NCI-H1930 (cell line): ENCODE measurements at places on chromosomes 7 and 10.

GRCh38 chr10:28559618-28560017 is 26.7 kb downstream of the WAC start:
- no peak for DNase-seq

- DNase-seq = no peak
Measured at GRCh38 chr10:53572799-53573198, 800.2 kb upstream of the MBL2 start.

DNA sequence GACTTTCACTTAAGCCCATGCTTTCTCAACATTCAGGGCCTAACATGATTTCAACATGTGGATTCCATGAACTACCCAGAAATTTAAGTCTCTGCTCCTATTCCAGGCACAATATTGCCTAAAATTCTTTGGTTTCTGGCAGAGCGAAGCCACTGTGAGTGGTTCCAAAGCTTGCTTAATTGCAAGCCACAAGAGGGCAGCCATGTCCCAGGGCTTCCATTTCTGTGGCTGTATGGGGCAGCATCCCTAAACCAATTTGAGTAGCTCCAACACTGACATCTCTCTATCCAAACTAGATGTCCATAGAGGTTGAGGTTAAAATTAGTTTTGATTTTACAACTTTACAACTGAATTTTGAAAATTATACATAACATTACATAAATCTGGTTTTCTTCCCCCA is 56.3 kb upstream of the MDFIC start:
- no peak for DNase-seq

DNA sequence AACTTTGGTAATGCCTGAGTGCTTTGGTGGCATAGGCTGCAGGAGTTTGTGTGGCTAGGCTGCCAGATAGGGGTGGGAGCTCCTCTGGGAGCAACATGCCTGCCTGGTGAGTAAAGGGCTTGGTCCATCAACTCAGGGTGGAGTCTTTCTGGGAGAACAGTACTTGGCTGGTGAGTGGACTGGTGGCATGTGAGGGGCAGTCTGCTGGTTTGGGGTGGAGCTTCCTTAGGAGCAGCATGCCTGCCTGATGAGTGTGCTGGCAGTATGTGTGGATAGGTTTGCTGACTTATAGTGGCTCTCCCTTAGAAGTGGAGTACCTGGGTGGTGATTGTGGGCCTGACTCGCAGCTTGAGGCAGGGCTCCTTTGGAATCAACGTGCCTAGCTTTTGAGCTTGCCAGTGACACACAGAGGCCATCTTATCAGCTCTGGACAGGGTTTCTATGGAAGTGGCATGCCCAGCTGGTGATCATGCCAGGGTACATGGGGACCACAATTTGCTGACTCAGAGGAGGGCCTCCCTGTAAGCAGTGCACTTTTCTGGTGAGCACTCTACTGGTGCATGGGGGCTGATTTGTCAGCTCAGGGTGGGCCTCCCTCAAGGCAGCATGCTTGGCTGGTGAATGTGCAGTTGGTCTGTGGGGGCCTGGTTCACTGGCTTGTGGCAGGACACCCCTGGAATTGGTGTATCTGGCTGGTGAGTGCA is 35.0 kb upstream of the SRI start:
- no peak for DNase-seq

- no peak for DNase-seq
Measured at GRCh38 chr10:124568339-124568738, 106.7 kb downstream of the LHPP start.

- DNase-seq = no peak
Measured at GRCh38 chr7:20030915-20031362, 186.2 kb downstream of the MACC1 start.

- DNase-seq = no peak
Measured at GRCh38 chr10:72089618-72090017, 1.3 kb upstream of the SPOCK2 start.

GRCh38 chr10:104921763-104922162 is 280.7 kb downstream of the SORCS3 start:
- DNase-seq = no peak

DNA sequence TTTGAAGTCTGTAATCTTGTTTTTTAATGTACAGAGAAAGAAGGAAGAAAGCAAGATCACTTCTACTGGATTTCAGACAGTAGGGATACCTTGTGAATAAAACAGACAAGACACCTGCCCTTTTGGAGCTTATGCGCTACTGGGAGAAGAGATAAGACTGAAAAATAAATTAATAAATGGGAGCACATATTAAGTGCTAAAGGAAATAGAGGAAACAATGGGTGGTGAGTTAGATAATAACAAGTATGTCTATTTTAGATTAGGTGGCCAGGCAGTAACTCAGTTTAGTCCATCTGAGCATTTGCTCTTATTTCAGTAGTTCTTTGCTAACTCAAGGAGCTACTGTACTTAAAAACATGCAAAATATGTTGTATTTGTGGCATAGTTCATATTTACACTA is 15.9 kb downstream of the MIOS start:
- DNase-seq = no peak

- DNase-seq = no peak
Measured at GRCh38 chr10:122033224-122033926, 44.4 kb downstream of the TACC2 start.

DNA sequence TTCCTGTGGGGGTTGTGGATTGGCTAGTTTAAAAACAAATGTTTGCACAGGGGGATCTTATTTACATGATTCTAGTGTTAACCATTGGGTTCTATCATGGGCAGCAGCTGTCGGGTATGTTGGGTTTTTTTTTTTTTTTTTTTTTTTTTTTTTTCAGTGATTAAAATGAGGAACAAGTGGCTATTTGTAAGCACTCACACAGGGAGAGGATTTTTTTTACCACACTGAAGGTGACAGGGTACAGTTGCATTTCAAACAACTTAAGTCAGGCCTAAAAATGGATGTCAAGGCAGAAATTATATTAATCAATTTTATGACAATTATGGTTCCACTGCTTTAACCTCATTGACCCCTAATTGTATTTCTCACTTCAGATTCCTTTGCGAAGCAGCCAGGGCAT is 92.8 kb downstream of the CD36 start:
- no peak for DNase-seq

DNA sequence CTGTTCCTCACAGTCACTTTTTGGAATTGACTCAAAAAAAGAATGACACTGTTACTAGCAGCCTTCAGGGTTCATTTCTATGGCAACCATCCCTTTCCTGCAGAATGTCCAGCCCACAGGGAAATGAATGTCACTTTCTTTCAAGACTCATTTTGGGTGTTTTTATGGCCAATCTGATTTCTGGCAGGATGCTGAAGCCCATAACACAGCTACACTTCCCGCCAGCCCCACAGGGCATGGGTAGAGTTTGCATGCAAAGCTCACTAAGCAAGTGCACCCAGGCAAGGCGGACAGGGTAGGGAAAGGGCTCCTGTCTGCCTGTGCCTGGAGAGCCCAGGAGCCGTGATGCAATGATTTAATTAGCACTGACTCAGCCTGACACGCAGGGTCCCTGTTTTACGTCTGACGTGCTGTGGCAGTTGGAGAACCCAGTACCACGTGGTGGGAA is 26.1 kb upstream of the GPAM start:
- no peak for DNase-seq

GRCh38 chr7:102918845-102919244 is 6.0 kb downstream of the LRRC17 start:
- no peak for DNase-seq

- no peak for DNase-seq
Measured at GRCh38 chr7:43314379-43315158, 202.1 kb downstream of the HECW1 start.

DNA sequence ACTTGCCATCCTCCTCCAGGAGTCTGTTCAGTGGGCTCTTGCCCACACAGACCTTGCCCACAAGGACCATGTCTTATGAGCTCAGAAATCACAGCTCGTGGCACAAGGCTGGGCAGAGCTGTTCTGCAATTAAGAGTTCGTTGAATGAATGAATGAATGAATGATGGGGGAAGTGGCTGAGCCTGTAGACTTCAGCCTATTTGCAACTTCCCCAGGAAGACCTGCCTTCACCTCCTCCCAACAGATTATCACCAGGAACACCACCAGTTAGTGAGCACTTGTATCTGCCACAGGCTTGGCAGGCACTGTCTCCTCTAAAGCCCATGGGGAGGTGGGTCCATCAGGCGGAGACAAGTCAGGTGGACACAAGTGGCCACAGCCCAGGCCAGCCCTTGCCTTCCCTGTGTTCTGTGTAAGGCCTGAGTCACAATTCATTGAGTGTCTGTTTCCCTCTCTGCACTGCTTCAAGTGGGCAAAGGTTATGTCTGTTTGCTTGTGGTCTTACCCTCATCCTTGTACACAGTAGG is 1.8 kb upstream of the FGF8 start:
- DNase-seq = no peak

GRCh38 chr10:69916118-69916517 is 114.4 kb downstream of the COL13A1 start:
- no peak for DNase-seq

GRCh38 chr7:46839651-46840050 is 742.3 kb downstream of the TNS3 start:
- no peak for DNase-seq

GRCh38 chr10:86123715-86124114 is 242.9 kb downstream of the GRID1 start:
- DNase-seq = no peak

GRCh38 chr7:87416682-87417587 is 58.5 kb downstream of the ABCB4 start:
- DNase-seq = peak; percentile 52

GRCh38 chr7:72077786-72078185 is 334.4 kb downstream of the CALN1 start:
- no peak for DNase-seq

DNA sequence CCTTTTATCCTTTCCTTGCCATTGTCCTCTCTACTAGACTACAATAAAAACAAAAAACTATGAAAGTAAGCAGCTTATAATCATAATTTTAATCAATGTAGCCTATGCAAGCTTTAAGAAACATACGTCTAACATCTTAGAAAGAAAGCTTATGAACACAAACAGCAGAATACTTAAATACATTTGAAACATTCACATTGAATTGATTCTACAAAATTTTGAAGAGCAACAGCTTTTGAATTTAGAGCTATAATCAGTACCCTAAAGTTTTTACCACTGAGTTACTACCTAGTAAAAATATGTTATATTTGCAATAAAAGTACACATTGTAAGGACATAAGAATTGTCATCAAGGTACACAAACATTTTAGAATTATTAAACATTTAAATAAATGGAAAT is 7.2 kb downstream of the MEOX2 start:
- no peak for DNase-seq

DNA sequence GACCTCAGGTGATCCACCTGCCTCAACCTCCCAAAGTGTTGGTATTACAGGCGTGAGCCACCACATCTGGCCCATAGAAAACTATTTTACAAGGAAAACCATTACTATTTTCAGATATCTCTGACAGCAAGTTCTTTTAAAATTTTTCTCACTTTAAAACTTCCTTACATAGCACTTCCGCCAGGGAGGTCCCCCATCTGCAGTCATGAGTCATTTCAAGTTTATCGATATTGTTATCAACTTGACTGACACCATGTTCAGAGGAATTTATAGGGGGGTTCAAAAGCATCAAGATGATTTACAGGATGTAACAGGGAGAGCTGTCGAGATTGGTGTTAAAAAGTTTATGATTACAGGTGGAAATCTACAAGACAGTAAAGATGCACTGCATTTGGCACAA is 88.8 kb downstream of the NRBF2 start:
- no peak for DNase-seq

DNA sequence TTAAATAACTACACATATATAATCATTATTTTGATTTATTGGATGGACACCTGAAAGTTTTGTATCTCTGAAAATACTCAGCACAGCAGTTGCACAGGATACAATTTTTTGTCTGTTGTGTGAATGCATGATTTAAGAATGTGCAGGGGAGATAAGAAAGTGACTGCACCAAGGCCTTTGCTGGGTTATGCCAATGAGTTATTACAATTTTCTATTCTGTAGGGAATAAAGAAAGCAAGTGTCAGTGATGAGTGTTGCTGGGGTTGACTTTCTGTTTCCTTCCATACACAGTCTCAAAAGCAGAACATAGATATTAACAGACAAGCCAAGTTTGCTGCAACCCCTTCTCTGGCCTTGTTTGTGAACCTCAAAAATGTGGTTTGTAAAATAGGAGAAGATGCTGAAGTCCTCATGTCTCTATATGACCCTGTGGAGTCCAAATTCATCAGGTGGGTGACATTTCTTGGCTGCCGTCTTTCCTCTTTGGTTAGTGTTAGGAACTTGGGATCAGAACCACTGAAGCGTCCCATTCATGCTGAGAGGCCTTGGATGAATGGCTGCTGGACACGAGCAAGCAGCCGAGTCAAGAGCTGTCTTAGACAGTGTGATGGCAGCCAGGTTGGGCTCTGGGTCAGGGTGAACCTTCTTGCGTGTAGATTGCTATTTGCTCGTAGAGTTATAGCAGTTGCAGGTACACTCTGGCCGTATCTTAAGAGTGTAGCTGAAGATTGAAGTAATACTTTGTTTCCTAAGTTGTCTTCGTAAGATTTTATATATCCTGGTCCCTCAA is 92.8 kb downstream of the DOCK1 start:
- no peak for DNase-seq

GRCh38 chr7:38142736-38143135 is 35.3 kb upstream of the STARD3NL start:
- DNase-seq = no peak

- no peak for DNase-seq
Measured at GRCh38 chr10:20354166-20354565, 537.9 kb downstream of the PLXDC2 start.
